ENCODE measurements at places on chromosomes 2 and 18.

GRCh38 chr2:240959214-240959940 is 39.0 kb upstream of the SNED1 start:
- DNase-seq: no peak

GRCh38 chr2:147311058-147311430 is 533.8 kb upstream of the ACVR2A start:
- DNase-seq: no peak

GRCh38 chr2:172551271-172551670 is 4.6 kb upstream of the PDK1 start:
- no peak for DNase-seq

GRCh38 chr2:235223011-235223410 is 270.8 kb upstream of the AGAP1 start:
- DNase-seq: no peak

GRCh38 chr2:21103274-21103891 is 20.4 kb upstream of the TDRD15 start:
- no peak for DNase-seq

GRCh38 chr2:11744631-11745394 is 1.6 kb upstream of the LPIN1 start:
- peak; percentile 25 for DNase-seq

- DNase-seq: no peak
These were observed 238.7 kb downstream of the TGIF1 start for GRCh38 chr18:3688690-3689089.

GRCh38 chr18:42442656-42443055 is 487.6 kb downstream of the PIK3C3 start:
- no peak for DNase-seq

DNA sequence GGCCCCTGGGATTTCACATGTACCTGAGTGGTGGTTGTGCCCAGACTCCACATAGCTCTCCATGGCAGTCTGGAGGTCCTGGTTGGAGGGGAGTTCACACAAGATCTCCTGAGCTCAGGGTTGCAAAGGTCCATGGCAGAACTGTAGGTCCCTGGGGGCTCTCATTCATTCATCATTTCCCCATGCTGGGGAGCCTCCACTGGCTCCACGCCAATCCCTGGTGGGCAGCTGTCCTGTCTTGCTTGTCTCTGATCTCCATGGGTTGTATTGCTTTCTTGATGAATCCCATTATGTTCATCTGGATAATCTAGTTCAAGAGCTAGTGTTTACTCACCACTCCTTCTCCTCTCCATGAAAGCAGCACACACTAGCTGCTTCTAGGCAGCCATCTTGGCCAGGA is 42.4 kb downstream of the ZSWIM2 start:
- DNase-seq: no peak

DNA sequence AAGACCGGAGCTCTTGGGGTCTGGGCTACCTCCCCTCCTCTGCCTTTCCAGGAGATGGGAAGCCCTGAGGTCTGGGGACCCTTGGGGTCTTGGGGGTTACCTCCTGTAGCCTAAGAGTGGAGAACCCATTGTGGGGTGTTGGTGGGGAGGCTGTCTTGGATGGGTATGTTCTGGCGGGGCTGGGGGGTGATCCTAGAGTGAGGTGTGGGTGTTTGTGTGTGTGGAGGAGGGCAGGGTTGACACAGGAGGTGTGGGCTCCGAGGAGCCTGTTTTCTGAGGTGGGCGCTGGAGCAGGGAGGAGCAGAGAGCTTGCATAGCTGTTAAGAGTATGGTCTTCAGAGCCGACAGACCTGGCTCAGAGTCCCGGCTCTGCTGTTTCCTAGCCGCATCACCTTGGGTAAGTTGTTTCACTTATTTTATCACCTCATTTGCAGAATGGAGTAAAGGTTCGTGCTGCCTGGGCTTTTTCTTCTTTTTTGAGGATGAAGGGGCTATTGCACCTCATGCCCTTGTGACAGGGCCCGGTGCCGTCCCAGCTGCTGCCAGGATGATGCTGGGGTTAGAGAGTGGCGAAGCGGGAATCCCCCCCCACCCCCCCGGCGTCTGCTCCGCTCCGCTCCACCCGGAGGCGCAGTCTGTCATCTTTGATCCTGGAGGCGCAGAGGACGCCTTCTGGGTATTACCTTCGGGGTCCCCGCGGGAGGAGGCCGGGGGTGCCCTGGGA is 17.2 kb downstream of the TET3 start:
- no peak for DNase-seq

- DNase-seq: no peak
These were observed 420.2 kb downstream of the THSD7B start for GRCh38 chr2:137185378-137186078.

GRCh38 chr2:144650907-144651306 is 131.0 kb upstream of the ZEB2 start:
- no peak for DNase-seq

DNA sequence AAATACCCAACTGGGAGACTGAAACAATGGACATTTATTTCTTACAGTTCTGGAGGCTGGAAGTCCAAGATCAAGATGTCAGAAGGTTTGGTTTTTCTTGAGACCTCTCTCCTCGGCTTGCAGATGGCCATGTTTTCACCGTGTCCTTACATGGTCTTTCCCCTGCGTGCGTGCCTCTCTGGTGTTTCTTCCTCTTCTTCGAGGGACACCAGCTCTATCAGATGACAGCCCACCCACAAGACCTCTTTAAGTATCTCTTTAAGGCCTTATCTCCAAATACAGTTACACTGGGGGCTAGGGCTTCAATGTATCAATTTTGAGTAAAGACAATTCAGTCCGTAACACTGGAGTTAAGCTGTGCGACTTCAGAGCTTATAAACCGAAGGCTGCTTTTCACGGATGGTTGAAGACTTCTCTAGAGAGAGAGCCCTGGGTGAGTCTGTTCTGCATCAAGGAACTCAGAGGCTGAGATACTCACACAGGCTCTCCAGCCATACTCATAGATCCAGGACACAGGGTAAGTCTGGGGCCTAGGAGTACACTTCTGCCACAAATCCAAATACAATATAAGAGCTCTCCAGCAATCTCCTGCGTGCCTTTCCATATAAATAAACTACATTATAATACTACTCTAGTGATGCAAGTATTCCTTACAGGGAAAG is 339.9 kb upstream of the PKDCC start:
- no peak for DNase-seq

GRCh38 chr2:105744091-105744908 is 412 bp upstream of the NCK2 start:
- DNase-seq: peak; percentile 78

DNA sequence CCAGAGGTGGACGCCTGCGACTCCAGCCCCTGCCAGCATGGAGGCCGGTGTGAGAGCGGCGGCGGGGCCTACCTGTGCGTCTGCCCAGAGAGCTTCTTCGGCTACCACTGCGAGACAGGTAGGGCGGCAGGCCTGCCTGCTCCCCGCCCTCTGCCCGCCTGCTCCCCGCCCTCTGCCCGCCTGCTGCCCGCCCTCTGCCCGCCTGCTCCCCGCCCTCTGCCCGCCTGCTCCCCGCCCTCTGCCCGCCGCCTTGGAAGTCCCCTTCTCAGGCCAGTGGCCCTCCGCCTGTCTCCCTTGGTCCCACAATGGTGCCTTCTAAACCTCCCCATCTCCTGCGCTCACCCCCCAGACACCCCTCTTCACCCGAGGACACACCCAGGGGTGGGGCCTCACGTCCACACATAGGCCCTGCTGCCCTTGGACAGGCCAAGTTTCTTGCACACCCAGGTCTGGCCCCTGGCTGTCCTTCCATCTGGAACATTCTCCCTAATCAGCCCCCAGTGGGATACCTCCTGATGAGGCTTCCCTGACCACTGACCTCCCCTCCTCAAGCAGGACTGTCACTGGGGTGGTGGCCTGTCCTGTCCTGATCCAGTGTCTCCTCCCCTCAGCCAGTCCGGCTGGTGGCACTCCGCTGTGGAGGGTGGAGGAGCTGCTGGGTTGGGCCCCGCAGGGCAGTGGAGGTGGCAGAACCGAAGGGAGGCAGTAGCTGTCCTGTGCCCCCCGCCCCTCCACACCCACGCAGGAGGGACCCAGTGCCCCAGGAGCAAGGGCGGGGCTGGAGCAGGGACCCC is 37.9 kb downstream of the MTERF4 start:
- DNase-seq: peak; percentile 13

- no peak for DNase-seq
These were observed 62.9 kb downstream of the KCNE4 start for GRCh38 chr2:223114917-223115316.

DNA sequence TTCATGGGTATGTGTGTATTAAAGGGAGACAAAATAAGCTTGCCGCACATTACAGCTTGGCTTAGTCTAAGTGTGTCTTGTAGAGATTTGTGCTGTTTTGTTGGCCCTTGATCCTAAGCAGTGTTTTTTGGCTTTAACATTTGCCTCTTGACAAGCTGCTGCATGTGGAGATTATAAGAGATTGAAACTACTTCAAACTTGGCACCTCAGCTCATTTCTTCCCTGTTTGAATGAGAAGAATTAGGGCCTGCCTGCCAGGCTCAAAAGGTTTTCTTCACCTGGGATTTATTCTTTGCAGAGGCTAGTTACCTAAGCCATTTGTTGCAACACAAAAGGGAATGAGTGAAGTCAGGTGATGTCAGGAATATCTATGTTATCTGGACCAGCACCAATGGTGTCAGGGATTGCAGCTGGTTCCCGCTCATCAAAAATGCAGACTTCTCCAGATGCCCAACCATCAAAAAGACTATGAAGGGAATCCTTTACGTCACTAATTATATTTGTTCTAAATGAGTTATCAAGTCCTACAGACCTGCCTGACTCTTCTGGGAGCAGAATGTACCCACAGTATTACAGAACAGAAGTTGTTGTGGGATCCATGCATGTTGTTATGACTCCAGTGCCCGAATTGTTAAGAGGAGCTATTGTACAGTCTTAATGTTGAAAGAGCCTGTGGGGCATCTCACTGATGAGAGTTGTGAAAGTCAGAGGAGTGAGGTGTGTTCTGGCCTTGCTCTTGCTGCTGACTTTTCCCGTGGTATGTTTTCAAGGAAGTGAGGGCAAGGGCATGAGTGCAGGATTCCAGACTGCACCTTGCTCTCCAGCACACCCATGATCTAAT is 31.0 kb downstream of the ABCA12 start:
- no peak for DNase-seq

- DNase-seq: no peak
These were observed 32.5 kb downstream of the CPO start for GRCh38 chr2:206971805-206972204.

DNA sequence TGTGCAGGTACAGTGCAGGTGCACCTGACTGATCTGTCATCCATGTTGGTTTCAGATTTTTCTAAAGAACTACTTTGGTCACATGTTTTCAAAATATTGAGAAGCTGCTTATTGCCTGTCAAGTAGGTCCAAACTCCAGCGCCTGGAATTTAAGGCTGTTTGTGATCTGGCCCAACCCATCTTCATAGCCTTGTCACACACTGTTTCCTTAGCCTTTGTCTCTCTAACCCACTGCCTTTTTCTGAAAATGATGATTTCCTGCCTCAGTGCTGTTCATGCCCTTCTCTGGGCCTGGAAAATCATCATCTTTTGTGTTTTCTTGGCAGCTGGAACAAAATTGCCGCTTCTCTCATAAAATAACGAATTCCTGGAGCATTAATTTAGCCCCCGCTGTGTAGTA is 7.2 kb downstream of the LIMS1 start:
- DNase-seq: no peak

DNA sequence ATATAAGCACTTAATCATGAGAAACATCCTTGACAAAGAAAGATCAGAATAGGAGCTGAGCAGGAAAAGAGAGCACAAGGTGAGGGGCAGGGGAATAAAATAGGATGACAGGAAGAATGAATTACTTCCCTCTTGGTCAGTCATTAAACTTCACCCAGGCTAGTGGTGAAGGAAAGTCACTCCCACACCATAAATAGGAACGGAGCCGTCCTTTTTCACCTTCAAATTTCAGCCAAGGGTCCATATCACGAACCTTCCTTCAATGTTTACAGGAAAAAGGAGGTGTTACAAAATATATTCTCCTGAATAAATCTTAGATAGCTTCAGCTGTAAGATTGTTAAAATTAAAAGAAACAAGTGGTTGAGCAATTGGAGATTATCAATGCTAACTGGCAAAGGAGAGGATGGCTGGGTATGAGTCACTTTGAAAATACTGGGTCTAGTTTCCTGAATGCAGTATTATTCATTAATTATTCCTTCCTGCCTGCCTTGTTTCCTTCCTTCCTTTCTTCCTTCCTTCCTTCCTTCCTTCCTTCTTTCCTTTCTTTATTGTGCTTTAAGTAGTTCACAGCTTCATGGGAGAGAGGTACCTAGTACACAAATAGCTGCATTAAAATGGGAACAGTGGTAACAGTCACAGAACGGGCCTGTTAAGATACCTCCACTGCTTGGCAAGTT is 292.3 kb upstream of the ID2 start:
- DNase-seq: no peak

DNA sequence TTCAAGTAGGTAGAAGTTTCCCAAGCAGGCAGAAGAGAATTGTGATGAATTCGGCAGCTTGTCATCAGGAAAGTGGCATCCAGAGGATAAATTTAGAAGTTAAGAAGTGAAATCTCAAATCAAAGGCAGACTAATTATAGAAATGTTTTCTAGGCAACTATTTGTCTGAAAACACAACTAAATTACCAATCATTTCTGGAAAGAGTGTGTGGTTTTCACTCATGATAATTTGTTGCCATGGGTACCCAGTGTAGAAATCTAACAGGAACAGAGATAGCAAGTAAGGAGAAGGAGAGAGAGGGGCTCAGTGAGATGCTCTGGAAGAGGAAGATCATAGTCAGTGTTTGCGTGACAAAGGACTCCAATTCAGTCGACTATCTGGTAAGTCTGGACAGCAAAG is 208.1 kb downstream of the NCKAP5 start:
- DNase-seq: no peak

DNA sequence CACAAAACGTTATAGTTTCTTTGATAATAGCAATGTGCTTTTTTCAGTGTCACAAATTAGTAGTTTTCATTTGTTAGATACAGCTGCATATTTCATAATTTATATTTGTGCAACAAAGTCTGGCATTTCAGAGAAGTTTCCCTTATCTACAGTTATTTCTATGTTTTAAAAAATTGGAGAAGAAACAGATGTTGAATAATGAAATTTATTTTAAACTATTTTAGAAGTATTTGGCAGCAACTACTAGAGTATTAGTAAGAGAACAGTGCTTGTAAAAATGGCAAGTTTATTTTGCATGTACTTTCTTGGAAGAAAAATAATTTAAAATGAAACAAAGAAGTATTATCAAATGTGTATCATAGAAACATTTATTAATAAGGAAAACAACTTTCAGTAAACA is 68.6 kb upstream of the COL5A2 start:
- no peak for DNase-seq

DNA sequence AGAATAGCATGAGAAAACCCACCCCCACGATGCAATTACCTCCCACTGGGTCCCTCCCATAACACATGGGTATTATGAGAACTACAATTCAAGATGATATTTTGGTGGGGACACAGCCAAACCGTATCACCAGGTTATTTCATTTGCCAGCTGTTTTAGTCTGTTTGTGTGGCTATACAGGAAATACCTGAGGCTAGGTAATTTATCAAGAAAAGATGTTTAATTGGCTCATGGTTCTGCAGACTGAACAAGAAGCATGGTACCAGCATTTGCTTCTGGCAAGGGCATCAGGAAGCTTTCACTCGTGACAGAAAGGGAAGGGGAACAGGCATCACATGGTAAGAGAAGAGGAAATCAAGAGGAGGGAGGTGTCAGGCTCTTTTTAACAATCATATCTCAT is 329.2 kb downstream of the GULP1 start:
- no peak for DNase-seq
